ENCODE measurements at places on chromosomes 3 and 15. TPM values are rescaled to one million over a fixed set of nuclear protein-coding genes. Genes with fewer than 3 reads are reported as not detected.

DNA sequence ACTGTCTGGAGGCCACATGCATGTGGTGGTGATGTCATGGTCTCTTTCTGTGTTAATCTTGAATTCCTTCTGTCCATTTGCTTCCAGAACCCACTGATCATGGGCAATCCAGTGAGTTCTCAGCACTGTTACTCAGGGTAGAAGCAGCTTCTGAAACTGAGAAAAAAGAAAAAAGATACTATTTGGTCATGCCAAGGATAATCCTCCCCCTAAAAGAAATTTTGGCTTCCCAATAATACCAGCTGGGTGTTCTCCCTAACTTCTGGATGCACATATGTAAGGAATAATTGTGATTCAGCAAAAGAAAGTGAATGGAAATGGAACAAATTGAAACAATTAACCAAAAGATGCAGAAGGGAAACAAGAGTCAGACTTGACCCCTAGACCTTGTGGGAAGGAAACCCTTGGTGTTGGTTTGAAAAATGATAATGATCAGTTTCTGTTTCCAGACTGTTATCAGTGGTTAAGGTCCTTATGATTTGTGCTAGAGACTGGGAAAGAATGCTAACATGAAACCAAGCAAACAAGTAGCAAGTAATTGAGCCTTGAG is 92.3 kb downstream of the RBMS3 start:
- H3K36me3 ChIP-seq: no peaks in the 10 kb centered on the region
- no peak overlapping the region for H3K4me3 ChIP-seq
- H3K4me1 ChIP-seq: peaks cover 3% of the 10 kb centered on the region
- no peak overlapping the region for H3K27ac ChIP-seq
- DNase-seq: no peak
- H3K27me3 ChIP-seq: no peaks in the 10 kb centered on the region

DNA sequence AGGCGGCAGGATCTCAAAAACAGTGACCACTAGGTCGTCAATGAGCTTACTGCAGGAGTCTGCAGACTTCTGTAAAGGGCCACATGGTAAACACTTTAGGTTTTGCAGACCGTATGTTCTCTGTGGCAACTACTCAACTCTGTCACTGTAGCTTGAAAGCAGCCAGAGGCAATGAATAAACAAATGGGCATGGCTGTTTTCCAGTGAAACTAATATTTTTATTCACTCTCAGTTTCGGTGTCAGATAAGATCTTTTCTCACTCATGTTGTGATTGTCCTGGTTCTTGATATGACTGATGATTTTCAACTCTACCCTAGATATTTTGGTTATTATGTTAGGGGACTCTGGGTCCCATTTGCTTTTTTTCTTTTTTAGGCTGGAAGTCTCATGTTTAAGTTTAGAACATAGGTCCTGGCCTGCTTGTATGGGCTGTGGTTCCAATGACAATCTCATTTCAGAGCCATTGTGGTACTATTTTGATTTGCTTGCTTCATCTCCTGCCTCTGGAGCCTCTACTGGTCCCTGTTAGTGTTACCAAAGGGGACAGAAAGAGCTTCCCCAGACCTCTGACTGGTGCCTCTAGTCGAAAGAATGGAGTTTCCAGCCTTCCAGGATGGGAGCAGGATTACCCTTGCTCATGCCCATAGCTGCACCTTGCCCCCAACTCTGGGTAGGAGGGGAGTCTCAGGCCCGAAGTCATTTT is 222.0 kb downstream of the STT3B start:
- peaks cover 13% of the 10 kb centered on the region for H3K4me1 ChIP-seq
- H3K36me3 ChIP-seq: no peaks in the 10 kb centered on the region
- H3K27ac ChIP-seq: no peak overlapping the region
- no peaks in the 10 kb centered on the region for H3K27me3 ChIP-seq
- no peak overlapping the region for H3K4me3 ChIP-seq

GRCh38 chr3:45442679-45443253 is 54.4 kb downstream of the LARS2 start:
- H3K4me1 ChIP-seq: no peaks in the 10 kb centered on the region
- no peak overlapping the region for H3K4me3 ChIP-seq
- H3K27me3 ChIP-seq: no peaks in the 10 kb centered on the region
- H3K27ac ChIP-seq: no peak overlapping the region

TPRG1 gene
- total RNA-seq: 2.1 TPM

SMAD6 gene
- 7.7 TPM for total RNA-seq

KBTBD12 gene
- 0.06 TPM for total RNA-seq

RBPMS2 gene
- total RNA-seq: 3.3 TPM

All from spleen (tissue), 13 donors.